ENCODE measurements at places on chromosomes 7 and 10.

GRCh38 chr7:46513447-46513848 lies 592.4 kb upstream of the IGFBP3 start:
- DNase-seq: no peak

GRCh38 chr7:100602889-100603725 lies 944 bp downstream of the PCOLCE start:
- no peak for DNase-seq

DNA sequence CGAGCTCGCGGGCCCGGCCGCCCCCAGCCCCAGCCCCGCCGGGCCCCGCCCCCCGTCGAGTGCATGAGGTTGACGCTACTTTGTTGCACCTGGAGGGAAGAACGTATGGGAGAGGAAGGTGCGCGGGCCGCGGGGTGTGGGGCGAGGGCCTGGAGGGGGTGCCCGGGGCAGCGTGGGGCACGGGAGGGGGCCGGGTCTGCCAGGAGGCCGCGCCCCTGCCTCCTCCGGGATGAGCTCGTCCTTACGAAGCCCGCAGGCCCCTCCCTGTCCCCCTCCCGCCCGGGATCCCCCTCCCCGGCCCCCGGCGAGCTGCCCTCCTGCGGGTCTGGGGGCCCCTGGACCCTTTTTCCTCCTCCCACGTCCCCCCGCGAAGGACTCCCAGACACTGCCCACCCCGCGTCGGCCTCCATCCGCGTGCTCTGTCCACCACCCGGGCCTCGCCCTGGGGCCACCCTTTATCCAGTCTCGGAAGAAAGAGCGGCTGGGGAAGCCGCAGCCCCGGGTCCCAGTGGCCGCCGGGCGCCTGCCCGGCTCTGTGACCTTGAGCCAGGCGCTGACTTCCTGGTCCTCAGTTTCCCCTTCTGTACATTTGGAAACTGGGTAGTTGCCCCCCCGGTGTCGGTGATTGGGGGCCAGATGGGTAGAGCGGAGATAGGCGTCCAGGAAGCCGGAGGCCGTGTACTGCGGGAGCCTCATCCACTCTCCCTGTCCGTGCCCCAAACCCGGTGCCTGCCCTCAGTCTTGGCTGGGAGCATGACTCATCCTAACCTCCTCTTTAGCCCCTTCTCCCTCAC lies 521 bp downstream of the LIMK1 start:
- DNase-seq: no peak

GRCh38 chr7:20083781-20084180 lies 133.4 kb downstream of the MACC1 start:
- no peak for DNase-seq

DNA sequence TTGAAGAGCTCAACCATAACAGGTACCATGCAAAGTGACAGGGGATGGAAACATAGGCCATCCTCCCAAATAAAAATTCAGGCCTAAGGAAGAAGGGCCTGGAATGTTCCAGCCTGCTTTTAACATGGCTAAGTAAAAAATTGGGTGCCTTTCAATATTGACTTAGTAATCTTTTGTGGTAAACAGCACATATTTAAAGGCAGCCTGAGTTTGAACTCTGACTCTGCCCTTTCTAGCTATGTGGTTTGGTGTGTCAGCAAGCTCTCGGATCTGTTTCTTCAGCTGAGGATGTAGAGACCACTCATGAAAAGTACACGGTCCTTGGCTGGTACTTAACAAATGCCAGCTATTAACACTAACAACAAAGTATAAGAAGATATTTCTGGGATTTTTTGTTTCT lies 191.8 kb upstream of the CDCA7L start:
- no peak for DNase-seq

- no peak for DNase-seq
Measured at GRCh38 chr10:100184426-100184825, 1.4 kb downstream of the ERLIN1 start.

DNA sequence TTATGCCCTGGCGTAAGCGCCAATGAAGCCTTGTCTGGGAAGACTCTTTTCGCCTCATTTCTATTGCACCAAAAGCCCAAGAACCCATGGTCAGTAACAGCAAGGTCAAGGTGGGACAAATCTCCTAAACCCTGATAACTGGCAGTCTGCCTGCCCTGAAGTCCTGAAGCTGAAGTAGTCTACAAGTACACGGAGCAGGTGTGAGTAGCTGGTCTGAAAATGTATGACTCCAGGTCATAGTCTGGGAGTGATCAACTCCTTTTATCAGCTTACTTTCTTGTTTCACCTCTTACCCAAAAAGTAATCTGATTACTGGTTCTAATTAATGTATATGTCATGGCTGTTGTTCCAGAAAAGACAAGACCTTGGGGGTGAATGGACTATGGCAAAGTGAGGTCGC lies 107.3 kb upstream of the EFCAB10 start:
- no peak for DNase-seq

- no peak for DNase-seq
Measured at GRCh38 chr7:111654343-111654742, 92.1 kb upstream of the IMMP2L start.

DNA sequence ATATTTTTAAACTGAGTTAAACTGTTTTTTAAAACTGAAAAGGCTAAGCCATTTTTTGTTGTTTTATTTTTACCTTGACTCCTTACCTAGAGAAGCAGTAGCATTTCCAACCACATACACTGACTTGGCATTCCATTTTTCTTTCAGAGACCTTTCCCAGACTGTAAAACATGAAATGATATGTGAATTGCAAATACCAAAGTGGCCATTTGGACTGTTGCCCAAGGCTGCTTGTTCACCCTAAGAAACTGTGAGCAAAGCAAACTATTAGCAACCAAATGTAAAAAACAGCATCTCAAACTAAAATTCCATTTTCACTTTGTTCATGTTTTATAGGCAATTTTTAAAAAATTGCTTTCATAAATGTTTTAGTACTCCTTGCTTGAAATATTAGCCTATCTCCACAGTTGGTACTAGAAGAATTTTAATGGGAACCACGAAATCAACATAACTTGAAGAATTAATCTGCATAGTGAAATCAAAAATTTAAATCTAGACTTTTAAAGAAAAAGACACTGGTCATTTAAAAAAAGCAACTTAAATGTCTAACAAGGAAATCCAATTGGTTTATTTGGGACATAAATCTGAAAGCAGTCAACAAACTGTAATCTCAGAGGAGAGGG lies 10.8 kb downstream of the UROS start:
- DNase-seq: no peak

GRCh38 chr10:127890832-127891334 lies 1.9 kb downstream of the CLRN3 start:
- no peak for DNase-seq

DNA sequence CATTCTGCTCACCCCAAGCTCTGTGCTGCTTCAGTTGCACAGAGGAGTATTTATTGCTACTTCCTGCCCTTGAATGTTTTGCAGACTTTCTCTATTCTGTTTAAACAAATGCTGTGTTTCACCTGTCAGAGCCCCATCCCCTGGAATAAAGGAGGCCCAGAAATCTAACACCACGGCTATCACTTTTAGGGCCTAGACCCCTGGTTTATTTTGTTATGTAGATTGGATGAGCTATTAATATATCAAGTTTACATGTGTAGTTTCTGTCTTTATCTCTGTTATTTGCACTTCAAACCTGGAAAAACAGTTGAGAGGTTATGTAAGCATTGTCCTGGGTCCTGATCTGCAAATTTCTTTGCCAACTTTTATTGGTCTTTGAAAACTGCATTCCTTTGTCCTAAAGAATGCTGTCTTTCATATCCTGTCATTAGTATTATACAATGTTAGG lies 630.1 kb downstream of the PARD3 start:
- no peak for DNase-seq

DNA sequence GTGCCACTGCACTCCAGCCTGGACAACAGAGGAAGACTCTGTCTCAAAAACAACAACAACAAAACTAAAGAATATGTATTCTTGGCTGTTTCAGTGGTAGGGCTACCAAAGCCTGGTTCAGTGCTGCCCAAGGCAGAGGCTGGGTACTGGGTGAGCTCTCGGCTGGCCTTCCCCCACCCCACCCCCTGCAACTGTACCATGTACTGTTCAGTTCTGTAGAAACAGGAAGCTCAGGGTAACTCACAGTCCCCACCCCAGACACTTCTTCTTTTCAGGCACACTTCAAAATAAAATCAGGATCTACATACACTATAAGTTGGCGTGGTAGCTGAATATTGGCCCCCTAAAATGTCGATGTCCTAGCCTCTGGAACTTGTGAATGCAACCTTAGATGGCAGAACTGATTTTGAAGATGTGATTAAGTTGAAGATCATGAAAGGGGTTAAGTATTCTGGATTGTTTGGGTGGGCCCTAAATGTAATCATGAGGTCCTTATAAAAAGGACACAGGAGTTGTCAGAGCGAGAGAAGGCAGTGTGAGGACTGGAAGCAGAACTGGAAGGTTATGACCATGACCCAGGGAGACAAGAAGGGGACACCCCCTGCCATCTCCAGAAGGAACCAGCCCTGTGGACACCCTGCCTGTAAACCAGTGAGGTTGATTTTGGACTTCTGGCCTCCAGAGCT lies 31.2 kb downstream of the TBXAS1 start:
- DNase-seq: no peak

All from stimulated activated CD4-positive, alpha-beta T cell treated with anti-CD3 and anti-CD28 coated beads, Interleukin-15, amount 100 ng/mL, for 1 hour (primary cell).